CD8-positive, alpha-beta memory T cell (primary cell): ENCODE measurements at places on chromosomes 6 and 20. TPM values are rescaled to one million over a fixed set of nuclear protein-coding genes. Genes with fewer than 3 reads are reported as not detected.

DNA sequence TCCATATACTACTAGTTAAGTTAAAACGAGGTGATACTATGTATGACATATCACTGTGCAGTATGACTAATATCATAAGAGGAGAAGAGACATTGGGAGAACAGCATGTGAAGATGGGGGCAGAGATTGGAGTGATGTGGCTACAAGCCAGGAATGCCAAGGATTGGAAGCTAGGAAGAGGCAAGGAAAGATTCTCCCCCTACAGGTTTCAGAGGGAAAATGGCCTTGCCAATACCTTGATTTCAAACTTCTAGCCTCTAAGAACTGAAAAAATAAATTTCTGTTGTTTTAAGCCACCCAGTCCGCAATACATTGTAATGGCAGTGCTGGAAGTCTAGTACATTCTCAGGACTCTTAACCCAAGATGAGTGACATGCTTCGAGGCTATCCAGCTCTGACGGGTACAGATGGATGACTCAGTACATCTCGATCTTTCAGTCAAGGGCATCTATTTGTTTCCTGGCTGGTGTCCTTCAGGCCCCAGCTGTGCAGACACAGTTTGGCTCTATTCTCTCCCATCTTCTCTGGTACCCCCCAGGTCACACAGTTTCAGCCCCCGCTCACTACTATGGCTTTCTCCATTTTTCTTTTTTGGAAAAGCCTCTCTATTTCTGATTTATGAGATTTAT lies 55.5 kb upstream of the THEMIS start:
- no peak for DNase-seq

RUNX2 gene
- total RNA-seq: 25.8 TPM

GRCh38 chr6:112717401-112717800 lies 370.3 kb downstream of the RFPL4B start:
- no peak for DNase-seq

SLC22A16 gene
- not detected for total RNA-seq
